ENCODE measurements at places on chromosomes 5 and 9.

DNA sequence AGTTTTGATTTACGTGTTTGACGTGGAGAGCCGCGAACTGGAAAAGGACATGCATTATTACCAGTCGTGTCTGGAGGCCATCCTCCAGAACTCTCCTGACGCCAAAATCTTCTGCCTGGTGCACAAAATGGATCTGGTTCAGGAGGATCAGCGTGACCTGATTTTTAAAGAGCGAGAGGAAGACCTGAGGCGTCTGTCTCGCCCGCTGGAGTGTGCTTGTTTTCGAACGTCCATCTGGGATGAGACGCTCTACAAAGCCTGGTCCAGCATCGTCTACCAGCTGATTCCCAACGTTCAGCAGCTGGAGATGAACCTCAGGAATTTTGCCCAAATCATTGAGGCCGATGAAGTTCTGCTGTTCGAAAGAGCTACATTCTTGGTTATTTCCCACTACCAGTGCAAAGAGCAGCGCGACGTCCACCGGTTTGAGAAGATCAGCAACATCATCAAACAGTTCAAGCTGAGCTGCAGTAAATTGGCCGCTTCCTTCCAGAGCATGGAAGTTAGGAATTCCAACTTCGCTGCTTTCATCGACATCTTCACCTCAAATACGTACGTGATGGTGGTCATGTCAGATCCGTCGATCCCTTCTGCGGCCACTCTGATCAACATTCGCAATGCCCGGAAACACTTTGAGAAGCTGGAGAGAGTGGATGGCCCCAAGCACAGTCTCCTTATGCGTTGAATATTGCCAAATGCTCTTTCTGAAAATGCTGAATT lies 850 bp downstream of the RRAGA start:
- DNase-seq: peak; percentile 7

GRCh38 chr9:114317665-114318357 lies 5.1 kb upstream of the ORM1 start:
- DNase-seq: no peak

DNA sequence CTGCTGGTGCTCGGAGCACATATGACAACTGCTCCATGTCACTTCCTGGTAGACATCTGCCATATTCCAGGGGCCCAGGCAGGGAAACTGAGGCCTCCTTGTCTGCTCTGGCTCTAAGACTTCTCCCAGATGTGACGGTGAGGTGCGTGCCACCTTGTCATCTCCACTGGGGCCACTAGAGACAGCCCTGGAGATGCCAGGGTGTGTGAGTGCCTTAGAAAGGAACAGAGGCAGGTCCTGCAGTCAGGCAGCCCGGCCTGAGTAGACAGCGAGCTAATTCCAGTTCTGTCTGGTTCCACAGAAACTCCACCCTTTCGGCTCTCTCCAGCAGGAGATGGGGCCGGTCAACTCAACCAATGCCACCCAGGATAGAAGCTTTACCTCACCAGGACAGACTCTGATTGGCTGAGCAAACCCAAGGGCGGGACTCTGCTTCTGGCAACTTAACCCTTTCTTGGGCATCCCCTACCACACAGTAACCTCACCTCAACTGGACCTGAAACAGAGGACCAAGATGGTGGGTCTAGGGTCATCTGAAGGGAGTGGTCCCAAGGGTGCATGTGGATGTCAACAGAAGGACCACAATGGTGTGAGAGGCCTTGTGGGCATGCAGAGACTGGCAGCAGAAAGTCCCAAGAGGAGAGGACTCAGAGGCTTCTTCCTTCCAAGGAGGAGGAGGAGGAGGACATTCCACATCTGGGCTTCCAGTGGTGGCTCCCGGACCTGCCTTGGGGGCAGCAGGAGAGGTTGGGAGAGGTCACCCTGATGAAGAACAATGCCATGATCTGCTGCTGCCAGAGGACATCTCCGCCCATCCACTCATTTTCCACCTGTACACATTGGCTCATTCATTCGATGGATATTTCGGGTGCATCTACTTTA lies 77.7 kb downstream of the RGS3 start:
- no peak for DNase-seq

- DNase-seq: no peak
Measured at GRCh38 chr9:94872891-94873511, 146.5 kb downstream of the AOPEP start.

- no peak for DNase-seq
Measured at GRCh38 chr9:101265261-101265660, 119.5 kb downstream of the BAAT start.

DNA sequence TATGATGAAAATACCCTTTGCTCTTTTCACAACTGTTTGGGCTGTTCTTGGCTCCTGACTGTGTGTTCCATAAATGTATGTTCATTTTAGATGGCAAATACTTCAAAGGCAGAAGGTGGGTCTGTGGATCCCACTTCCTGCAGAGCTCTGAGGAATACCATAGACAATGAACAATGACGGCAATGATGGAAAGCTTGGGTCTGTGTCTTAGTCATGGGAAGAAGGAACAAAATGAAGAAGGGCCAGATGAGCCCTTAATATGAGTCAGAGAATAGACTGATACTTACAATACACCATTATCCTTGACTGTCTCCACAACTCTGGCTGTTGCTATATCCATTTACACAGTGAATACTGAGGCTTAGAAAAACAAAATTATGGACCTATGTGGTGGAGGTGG lies 126.0 kb downstream of the SLIT3 start:
- DNase-seq: no peak

DNA sequence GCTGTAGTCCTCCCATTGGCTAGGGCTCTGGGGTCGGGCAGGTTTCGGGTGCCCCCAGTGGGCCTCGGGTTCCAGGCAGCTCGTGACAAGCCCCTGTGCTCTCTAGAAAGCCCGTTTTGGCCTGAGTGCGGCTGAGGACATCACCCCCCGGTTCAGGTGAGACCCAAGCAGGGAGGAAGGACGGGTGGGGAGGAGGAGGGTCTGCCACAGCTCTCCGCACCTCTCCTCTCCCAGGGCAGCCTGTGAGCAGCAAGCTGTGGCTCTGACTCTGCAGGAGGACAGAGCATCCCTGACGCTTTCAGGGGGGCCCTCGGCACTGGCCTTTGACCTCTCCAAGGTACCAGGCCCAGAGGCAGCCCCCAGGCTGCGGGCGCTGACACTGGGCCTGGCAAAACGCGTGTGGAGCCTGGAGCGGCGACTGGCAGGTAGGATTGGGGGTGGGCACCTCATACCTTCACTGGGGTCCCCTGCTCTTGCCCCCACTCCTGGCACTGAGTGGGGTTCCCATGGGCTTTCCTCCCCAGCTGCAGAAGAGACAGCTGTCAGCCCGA lies 672 bp downstream of the PAXX start:
- no peak for DNase-seq

- no peak for DNase-seq
Measured at GRCh38 chr5:177234841-177235240, 68.7 kb downstream of the RAB24 start.

- no peak for DNase-seq
Measured at GRCh38 chr9:105039175-105039799, 111.3 kb upstream of the ABCA1 start.

DNA sequence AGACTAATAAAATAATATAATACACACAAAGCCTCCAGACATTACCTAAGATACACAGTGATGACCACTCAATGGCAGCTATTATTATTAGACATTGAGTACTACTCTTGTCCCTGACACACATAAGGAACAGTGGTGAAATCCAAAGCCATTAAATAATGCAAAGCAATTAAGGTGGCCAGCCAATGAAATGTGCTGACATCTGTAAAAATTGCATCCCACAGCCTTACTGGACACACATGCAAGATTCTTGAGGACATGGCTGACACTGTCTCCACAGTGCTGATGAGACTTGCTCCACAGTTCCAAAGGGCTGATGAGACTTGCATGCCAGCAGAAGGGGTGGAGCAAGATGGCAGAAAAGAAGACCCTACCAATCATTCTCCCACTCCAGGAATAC lies 447.5 kb downstream of the IRX1 start:
- DNase-seq: no peak

DNA sequence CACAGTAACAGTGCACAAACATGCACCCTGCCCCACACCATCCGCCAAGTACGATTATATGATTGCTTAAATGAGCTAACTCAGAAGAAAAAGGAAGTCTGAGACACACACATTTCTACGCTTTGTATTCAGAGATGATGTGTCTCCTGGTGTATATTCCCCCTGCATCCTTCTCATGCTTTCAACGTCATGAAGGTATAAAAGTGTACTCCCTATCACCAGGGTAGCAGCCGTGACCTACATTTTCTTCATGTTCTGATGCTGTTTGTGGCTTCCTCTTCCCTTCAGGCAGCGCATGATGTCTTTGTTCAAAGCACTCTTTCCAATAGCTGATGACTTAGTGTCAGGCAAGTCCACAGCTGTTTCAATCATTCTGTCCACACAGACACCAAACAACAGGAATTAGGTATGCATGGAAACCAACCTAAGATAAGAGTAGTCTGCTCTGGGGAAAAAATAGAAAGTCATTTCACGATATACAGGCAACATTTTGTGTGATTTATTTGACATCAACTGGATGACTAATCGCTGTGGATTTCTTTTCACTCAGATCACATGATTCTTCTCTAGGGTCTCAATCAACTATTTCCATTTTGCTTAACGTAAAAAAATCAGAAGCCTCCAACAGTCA lies 269.4 kb upstream of the PTGER4 start:
- DNase-seq: peak; percentile 37

DNA sequence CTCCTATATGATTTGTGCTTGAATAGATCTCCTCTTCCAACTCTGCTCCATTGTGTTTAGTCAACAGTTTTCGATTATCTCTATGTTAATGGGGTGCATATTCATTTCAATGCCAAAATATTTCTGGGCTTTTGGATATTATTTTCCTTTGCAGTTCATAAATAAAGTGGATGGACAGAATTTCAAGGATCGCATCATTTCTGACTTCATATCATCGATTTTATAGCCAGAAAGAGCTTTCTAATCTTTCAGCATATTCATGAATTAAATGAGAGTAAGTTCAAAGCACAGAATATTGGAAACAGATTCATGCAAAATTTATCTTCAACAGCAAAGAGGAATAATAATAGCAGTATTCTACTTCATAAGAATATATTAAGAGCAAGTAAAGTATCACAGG lies 60.0 kb upstream of the MINAR2 start:
- no peak for DNase-seq

DNA sequence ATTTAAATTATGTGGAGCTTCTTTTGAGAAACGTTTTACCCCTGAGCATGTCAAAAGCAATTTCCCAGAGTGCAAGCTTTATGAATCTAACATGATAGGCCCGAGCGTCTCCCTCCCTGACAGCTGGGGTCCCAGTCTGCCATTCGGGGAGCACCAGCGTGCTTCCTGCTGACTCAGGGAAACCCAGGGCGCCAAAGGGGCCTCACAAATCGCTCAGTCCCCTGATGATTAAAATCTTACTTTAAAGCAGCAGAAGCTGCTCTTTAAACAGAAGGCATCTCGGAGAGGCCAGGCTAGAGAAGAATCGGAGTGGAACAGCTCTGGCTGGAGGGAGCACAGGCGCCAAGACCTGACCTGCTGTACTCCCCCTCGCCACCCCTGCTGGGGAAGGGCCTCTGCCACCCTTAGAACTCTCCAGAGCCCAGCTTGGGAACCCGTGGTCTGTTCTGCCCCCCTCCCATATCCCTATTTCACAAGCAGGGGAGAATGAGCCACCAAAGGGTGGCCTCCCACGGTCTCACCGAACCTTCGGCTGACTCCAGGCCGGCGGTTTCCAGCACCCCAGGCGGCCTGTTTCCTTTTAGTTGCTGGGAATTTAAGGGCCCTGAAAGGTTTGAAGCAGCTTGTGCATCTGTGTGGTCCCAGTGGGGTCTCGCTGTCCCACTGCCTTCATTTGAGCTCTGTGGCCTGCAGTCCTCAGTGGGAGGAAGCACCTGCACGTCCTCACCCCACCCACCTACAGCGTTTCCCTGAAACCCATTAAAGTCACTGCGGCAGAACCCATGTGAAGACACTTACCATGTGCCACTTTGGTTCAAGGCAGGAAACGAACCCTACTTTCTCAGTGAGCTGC lies 147.6 kb downstream of the COL23A1 start:
- DNase-seq: no peak

DNA sequence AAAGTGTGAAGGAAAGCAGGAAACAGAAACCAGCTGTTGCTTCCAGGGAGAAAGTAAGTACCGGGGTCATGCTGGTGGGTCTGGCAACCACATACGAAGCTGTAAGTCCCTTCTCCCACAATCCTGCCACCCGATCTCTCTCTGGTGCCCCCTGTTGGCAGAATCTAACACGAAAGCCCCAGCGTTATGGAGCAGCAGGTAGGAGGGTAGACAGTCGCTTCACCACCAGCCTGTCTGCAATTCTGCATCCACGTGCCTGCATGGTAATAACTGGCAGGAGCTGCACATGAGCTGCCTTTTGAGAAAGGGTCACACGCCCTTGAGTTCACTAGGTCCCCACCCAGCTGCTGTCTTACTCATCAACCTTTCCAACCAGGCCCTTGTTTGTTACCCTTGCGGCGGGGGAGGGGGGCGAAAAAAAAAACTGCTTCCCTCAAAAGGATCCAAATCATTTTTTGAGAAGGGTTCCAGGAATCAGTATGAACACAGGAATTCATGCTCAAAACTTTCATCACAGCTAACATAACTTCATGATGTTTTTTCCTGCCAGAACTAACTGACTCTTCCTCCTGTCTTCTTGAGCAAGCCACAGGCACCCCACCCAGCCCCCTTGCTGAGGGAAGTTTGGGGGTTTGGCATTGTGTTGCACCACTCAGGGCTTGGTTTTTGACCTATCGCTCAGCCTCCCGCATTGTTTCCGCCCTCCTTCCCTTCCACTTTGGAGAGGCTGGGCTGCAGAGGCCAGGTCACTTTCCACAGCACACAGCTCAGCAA lies 19.6 kb upstream of the TMEM252 start:
- peak; percentile 19 for DNase-seq

GRCh38 chr5:65816729-65817128 lies 94.7 kb downstream of the NLN start:
- no peak for DNase-seq

- no peak for DNase-seq
Measured at GRCh38 chr9:22100626-22101025, 91.5 kb upstream of the CDKN2B start.

DNA sequence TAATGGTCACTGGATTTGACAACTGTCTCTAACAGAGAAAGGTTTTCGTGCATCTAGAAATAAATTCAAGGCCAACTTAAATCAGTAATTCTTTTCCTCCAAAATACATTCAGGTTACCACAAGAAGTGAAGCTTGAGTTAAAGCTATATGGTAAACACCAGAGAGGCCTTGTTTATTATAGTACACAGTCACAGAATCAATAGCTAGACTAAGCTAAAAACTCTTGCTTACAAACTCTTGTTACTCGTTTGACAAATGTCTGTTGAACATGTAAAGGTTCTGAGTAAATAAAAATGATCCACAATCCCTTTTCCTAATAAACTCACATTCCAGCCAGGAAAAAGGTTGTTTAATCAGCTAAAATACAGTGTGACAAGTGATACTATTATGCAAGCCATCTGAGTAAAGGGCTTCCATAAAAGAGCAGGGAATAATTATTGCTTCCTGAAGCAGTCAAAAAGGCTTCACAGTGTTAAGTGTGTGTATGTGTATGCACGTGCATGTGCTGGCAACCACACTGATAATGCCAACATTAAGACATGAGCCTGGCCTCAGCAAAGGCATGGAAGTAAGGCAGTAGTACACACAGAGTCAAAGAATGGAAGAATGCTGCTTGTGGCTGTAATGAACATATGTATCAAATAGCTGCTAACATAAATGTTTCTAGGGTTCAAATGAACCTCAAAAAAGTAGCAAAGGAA lies 12.8 kb downstream of the PTAR1 start:
- no peak for DNase-seq

- DNase-seq: no peak
Measured at GRCh38 chr5:181203777-181204112, 1.3 kb downstream of the TRIM7 start.
